ENCODE measurements at places on chromosomes 1 and 21.
A peak's percentile ranks its signal among the peaks of the same experiment; 100 is the strongest.

DNA sequence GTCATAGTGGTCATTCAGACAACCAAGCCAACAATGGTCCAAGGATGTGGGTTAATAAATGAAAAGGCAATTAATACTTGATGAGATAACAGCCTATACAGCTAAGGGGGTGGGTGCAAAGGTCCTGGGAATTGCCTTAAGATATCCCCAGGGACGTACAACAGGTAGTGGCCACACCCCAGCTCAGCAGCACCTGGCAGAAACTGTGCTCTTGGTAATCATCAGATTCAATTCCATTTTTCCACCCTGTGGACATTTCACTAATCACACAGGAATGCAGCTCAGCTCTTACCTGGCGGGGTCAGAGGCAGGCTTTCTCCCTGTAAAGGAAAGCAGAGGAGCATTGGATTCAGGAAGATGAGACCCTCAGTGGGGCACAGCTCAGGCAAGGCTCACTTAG is 32.9 kb downstream of the FCRL5 start:
- no peak for DNase-seq

- no peak for DNase-seq
Measured at GRCh38 chr1:3500265-3500835, 45.9 kb downstream of the ARHGEF16 start.

DNA sequence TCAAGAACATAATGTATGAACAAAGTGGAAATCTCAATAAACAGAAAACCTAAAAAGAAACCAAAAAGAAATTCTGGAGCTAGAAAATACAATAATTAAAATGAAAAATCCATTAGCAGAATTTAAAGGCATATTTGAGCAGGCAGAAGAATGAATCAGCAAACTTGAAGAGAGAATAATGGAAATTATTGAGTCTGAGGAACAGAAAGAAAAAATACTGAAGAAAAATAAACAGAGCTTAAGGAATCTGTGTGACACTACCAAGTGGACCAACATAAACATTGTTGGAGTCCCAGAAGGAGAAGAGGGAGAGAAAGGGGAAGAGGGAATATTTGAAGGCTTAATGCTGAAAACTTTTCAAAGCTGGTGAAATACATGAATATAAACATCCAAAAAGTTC is 54.5 kb downstream of the MAGI3 start:
- DNase-seq: no peak

DNA sequence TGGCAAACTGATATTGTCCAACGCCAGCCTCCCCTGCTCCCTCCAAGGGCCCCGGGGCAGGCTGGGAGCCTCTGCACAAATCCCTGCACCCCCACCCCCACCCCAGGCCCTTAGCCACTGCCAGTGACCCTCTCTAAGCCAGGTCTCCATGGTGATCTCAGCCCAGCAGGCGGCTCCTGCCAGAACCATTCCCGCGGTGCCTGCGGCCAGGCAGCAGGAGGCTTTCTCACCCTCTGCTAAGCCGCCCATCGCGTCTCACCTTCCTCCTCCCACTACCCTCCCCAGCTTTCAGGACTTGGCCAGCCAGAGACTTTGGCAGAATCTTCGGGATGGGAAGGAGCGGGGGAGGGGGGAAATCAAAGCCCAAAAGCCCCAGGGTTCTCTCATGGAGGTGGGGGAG is 46.8 kb upstream of the WASF2 start:
- DNase-seq: peak; percentile 88
